NCI-H187 treated with DMSO at 0.1 percent for 48 hours (cell line): ENCODE measurements at places on chromosomes 2 and 18.
A peak's percentile ranks its signal among the peaks of the same experiment; 100 is the strongest.

- no peak for DNase-seq
Measured at GRCh38 chr2:150125708-150126107, 361.8 kb downstream of the RND3 start.

DNA sequence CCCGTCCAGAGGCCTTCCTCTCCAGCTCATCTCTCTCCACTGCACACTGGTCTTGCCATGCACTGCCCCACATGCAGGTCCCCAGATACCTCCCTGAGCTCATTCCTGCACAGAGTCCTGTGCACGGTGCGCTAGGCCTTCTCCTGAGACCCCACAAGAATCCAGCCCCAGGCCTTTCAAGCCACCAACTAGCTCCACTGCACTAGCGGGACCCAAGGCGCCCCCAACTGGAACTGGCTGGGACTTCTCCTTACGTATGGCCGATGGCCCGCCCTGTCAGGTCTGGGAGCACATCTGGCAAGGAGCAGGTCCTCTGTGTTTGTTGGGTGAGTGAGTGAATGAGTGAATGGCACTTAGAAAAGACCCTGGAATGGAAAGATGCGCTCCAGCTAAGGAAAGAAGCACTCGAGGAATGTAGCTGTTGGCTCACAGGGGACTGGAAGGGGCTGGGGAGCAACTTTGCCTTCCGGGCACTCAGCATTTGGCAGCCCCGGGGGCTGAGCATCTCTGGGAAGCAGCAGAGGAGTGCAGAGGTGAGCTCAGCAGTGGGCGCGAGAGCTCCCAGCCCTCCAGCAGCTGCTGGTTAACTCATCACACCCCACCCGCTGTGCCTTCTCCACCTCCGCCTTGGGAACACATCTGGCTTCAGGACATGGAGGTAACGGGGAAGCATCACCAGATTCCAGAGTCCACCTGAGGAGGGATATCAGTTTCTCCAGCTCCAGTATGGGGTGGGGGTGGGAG lies 223.1 kb downstream of the GLI2 start:
- DNase-seq: no peak

DNA sequence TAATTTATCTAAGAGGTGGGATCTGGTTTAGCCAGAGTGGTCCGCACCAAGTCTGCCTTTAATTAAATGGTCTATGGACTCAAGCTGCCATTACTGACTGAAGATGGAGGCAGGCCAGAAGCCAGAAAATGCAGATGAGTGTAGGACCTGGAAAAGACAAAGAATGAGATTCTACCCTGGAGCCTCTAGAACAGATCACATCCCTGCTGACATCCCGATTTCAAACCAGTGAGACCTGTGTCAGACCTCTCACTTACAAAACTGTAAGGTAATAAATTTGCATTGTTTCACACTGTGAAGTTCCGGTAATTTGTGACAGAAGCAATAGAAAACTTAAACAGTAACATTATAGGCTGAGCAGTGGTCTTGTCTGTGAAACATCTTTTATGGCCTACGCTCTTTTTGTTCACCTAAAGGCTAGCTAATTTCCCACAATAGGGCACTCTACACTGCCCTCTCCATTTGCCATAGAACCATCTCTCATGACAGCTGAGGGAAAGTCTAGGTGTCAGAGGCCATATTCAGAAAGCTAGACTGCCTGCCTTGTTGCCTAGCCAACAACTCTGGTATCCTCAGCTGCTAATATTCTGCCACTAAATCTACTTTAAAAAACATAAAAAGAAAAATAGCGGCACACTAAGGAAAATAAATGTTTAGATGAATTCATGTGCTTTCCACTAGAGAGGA lies 1396.2 kb upstream of the PIK3C3 start:
- no peak for DNase-seq

DNA sequence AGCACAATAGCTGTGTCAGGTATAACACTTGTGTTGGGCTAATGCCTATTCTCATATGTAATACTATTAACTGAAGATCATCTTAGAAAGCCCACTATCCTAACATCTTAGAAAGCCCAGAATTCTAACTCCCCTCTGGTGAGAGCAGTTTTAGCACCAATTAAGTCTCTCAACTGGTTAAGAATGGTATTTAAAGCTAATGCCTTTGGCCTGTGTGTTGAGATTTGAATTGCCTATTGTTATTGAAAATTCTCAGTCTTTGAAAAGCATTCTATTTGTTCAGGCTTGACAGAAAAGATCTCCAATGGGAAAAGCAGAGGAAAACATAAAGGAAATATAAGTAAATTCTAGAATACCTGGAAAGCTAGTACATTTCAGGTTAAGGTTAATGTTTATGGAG lies 352.5 kb downstream of the ARHGAP15 start:
- DNase-seq: no peak

GRCh38 chr2:122028371-122029100 lies 273.1 kb downstream of the TSN start:
- no peak for DNase-seq

DNA sequence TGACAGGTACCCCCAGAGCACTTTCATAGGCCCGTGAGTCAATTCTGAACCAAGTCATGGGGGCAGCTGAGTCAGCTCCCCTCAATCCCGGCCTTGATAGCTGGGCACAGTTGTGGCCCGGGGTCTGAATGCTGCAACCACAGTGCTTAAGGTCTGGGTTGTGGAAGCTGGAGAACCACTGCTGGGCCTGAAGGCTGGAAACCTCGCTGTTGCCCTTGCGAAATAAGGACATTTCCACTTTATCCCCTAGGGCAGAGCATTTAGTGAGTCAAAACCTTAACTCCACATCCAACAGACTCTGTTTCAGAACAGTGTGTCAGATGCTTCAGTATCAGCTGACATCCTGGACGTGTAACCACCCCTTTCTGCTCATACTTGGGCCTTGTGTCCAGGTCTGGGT lies 58.6 kb downstream of the SP110 start:
- no peak for DNase-seq

DNA sequence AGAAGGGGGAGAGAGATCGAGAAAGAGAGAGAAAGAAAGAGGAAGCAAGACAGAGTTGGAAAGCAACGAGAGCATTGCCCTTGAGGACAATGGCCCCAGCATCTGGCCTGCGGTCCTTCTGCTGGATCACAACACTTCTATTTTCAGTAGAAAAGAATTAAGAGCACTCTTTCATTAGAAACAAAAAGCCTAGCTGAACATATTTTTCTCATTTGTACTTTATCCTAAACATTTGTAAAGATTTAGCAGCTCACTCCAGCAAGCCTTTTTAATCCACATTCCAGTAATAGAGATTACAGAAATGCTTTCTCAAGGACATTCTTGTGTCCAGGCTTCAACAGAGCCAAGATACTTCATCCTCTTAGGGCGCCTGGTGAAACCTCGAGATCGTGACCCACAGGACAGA lies 31.6 kb upstream of the AFF3 start:
- DNase-seq: no peak

DNA sequence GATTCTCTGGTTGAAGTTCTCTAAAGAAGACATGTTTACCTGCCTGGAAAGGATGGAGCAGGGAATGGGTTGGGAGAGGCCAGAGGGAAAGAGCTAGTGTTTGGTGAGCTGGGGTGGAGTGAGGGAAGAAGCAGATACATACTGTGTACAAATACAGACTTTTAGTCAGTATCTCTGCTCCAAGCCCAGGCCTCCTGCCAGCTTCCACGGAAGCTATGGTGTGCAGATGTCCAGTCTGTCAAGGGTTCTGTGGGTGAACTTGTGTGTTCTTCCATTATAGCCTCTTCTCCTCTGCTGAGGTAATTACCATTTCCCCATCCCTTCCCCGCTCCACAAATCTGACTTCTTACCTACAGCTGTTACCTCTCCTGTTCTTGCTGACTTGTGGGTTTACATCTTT lies 208.6 kb downstream of the HRH4 start:
- DNase-seq: no peak

DNA sequence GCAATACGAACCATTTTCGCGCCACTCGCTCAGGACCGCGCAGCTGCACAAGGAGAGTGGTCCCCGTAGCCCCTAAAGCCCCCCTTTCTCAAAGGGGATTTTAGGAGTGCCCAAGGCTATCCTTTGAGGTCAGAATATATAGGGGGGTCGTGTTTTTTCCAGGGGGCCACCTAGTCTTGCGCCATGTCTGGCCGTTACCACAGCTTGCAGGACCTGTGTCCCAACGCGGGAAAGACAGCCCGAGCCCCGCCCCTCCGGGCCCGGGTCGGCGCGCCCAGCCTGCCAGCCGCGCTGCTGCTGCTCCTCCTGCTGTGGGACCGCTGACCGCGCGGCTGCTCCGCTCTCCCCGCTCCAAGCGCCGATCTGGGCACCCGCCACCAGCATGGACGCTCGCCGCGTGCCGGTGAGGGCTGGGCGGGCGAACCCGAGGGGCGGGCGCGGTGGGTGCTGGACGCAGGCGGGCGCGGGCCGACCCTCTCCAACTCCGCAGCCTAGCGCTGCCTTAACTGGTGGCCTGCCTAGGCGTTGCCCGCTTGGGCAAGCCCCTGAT lies at the start of gene CDCA7:
Gene CDCA7 (plus strand): TSS at position 291 of the 550 bp plus-strand sequence. CDS start 92 bp downstream, at position 383.
- DNase-seq: no peak

- DNase-seq: peak; percentile 75
Measured at GRCh38 chr2:6074089-6074643, 382.0 kb downstream of the SOX11 start.
